NCI-H1092 treated with DMSO at 0.1 percent for 48 hours (cell line): ENCODE measurements at places on chromosomes 16 and 17.

- no peak for DNase-seq
Observed at GRCh38 chr16:50408001-50408561, 39.3 kb upstream of the BRD7 start.

- no peak for DNase-seq
Observed at GRCh38 chr17:51103050-51103449, 17.6 kb downstream of the SPAG9 start.

DNA sequence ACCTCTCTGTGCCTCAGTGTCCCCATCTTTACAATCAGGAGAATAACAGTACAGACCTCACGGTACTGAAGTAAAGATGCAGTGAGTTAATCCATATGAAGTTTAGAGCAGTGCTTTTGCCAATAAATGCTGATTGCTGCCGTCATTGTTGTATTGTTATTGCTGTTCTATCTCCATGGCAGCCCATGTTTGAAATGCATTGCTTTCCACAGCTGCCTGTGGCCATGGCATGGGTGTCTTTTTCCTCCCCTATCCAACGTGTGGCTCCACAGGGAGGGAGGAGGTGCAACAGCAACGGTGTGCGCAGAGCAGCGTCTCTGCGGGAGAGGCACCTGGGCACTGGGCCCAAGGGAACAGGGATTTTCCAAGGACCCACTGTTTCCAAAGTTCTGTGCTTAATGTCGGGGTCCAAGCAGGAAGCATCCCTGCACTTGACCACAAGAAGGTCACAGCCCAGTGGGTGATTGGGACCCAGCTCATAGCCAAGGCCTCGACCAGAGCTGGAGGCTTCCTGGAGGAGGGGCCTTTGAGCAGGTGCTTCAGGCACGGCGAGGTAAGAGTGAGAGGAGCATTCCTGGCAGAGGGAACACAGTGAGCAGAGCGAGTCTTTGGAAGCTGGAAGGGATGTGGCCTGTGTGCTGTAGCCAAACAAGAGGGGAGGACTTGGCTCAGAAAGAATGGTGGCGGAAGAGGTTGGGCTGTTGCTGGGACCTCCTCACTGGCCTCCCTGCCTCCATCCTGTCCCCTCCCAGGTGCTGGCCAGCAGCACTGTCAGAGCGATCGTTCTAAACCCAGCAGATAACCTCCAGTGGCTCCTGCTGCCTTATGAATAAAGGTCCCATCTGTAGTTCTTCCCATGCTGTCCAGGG lies 3.9 kb downstream of the RAI1 start:
- no peak for DNase-seq

DNA sequence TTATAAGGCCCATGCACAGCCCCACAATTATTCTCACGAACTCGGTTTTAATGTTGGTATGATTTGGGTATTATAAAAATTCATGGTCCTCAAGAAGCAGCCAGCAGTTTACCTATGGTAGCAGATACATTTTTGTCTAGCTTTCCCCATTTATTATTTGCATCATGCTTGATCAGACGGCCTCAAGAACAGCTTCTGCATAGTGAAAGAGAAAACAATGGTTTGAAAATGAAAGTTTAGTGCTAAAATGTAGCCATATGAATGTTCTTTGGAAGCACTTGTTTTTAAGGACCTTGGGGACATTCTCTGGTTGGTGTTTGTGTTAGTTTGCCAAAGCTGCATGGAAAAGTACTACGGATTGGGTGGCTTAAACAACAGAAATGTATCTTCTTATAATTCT lies 72.4 kb upstream of the CPHXL start:
- DNase-seq, result no peak

- no peak for DNase-seq
Observed at GRCh38 chr17:42325026-42325425, 36.7 kb downstream of the STAT5A start.

DNA sequence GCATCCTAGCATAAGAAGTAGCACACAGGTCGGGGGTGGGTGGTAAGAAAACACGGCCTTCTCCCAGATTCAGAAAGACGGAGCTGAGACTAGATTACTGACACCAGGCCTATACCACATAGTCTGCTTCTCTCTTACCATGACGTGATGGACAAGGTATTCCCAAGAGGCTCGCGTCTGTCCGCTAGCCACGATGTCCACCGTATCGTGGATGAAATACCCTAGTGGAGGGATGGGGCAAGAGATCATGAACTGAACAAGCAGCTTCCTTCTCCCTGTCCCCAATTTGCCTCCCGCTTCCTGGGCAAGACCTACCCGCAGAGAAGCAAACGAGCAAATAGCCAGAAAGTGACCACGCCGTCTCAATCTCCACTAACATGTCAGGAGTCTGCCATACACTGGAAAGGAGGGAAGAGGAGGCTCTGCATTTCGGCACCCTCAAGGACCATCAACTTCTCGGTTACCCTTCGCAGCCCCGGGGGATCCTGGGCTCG lies 820 bp downstream of the TLCD1 start:
- no peak for DNase-seq

DNA sequence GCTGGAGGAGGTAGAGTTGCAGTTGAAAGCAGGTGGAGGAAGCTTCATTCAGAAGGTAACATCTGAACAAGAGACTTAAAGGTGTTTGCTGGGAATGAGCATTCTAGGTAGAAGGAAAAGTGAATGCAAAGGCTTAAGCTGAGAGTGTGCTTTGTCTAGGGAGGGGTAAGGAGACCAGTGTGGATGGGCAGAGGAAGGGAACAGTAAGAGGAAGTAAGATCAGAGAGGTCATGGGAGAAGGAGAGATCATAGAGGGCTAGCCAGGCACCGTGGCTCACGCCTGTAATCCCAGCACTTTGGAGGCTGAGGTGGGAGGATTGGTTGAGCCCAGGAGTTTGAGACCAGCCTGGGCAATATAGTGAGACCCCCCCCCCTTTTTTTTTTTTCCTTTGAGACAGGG lies 3.3 kb downstream of the STX4 start:
- DNase-seq, result no peak

DNA sequence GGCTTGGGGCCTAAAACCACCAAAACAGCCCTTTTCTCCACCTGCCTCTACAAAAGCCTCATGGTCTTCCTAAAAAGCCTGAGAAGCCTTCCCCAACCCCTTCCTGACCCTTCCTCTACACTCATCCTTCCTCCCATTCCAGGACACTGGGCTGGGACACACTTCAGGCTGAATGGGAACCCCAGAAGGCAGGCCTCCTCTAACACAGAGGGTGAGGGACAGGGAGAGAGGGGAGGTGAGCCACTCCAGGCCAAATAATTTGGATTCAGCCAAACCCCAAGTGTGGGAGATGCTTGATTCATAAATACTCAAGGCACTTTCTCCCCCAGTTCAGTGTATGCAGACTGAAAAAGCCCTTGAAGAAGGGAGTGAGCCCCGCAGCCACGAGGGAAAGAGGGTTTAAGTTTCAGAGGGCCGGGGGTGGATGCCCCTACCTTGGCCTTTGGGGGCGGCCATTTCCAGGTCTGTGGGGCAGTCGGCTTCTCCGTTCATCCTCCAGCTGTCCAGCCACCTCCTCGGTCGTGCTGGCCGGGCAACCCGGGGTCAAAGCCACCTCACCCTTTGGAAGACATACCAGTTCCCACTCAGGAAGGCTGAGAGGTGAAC lies 1.6 kb downstream of the UBTF start:
- DNase-seq, result no peak

DNA sequence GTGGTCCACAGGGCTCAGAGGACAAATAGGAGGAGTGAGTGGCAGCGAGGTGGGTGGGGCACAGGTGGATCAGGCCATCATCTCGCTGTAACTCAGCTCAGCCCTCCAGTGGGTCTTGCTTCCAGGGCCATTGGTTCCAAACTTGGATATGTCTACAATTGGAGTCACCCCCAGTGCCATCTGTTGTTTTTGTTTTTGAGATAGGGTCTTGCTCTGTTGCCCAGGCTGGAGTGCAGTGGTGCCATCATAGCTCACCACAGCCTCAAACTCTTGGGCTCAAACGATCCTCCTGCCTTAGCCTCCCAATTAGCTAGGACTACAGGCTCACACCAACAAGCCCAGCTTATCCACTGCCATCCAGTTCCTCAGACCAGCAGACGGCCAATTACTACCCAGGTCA lies 45.9 kb downstream of the DDX19A start:
- DNase-seq, result no peak

GRCh38 chr17:45090711-45091110 lies 29.6 kb downstream of the NMT1 start:
- DNase-seq, result no peak

DNA sequence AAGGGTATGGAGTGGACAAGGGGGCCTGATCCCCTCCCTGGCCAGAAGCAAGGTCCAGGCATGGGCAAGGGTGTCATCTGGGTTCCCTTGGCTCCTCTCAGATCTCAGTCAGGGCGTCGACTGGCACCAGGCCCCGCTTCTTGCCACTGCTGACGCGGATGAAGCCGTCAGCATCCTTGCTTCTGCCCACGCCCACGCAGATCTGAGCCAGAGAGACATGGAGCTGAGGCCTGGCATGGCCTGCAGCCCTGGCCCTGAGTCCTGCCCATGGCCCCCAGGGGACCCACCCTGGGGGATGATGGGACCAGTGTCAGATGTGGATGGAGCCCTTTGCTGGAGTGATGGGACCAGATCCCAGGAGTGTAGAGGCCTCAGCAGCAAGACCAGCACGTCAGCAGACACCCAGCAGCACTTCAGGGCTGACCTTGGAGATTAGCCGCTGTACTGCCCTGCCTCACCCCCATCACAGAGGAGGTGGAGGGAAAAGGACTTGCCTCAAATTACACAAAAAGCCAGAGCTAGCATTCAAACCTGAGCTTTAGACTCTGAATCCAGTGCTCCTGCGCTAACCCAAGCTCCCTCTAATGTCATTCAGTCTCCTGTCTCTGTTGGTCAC lies 12.2 kb downstream of the RPL19 start:
- DNase-seq, result no peak
